ENCODE measurements at places on chromosomes 5 and 9.

DNA sequence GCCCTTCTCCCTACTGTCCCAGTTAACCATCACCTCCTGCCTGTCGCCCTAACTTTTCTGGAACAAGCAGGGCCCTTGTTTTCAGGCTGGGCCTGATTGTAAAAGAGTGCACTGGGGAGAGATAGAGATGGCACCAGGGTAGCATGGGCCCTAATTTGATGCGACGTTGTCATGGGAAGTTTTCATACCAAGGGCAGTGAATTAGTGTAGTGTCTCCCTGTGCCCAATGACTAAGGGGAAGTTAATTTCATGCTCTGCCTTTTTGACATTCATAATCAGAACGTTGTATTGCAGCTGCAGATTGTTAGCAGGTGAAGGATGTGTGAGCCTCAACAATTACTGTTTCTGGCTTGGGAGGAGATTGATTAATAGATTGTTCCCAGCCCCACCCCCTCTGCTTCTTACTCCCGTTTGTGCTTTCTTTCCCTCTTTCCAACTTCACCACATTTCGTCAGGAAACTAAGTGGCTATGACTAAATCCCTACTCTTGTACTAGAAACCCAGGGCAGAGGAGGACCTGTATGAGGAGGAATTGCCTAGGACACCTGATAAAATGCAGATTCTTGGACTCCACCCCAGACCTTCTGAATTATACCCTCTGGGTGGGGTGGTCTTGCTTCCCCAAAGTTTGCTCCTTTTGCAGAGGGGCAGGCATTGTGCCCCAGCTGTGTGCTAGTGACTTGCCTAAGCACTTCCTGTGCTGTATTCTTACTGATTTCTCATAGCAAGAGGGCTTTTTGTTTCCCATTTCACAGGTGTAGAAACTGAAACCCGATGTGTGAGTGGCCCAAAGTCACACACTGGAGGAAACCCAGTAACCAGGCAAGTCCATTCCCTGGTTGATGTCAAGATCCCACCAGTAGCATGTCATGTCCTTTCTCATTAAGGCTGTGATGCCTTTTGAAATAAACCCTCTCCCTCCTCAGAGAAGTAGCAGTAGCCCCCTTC is 56.3 kb downstream of the DAB2IP start:
- DNase-seq = no peak

GRCh38 chr5:12323637-12324229 is 419.5 kb upstream of the CTNND2 start:
- DNase-seq = no peak

- no peak for DNase-seq
Measured at GRCh38 chr5:5350101-5350500, 72.4 kb upstream of the ICE1 start.

DNA sequence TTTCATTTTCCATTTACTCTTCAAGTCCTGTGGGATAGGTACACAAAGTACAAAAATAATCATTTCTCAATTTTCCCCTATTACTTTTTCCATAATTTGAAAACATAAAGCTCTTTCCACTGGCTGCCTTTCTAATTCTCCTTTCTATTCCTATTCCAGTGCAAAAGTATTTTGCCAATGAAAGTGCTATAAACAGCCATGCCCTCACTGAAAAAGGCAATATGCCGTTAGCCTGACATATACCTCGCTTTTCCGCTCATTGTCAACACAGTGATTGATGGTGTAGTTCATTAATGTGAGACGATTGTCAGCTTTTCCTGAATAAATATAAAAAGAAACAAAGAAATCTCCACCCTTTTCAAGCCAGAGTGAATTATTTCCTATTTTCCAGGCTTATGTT is 97.5 kb downstream of the EBF1 start:
- DNase-seq = no peak

DNA sequence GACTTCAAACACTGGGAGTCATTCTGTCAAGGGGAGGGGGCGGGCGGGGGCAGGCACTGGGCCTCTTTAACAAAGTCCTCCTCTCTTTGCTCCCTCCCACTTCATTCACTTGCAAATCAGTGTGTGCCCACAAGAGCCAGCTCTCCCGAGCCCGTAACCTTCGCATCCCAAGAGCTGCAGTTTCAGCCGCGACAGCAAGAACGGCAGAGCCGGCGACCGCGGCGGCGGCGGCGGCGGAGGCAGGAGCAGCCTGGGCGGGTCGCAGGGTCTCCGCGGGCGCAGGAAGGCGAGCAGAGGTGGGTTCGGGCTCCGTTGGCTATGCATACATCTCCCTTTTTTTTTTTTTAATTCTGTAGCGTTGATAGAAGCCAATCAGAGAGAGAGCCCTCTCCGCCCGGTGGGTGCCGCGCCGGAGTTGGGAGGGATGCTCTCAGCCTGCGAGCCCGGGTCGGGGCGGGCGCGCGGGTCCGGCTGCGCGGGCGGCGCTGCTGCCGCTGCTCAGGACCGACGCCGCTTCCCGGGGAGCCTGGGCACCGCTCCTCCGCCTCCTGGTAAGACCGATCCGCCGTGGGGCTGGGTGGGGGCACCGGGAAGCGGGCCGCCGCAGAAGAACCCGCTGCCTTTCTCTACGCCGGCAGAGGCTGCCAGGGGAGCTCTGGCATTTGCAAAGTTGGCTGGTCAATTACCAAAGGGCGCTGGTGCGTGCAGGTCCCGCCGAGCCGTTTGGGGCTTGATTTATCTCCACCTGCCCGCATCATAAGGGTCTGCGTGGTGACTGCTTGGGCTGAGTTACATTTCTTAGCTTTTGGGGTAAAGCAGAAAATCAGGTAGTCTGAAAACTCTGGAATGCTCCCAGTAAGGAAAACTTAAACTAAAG is at the start of gene CDH6:
CDH6 (plus strand) TSS at position 96 of the 877 bp plus-strand sequence. CDS start 73,788 bp downstream, outside the sequence.
- no peak for DNase-seq

GRCh38 chr5:73994963-73995362 is 369.0 kb downstream of the ARHGEF28 start:
- DNase-seq = no peak

DNA sequence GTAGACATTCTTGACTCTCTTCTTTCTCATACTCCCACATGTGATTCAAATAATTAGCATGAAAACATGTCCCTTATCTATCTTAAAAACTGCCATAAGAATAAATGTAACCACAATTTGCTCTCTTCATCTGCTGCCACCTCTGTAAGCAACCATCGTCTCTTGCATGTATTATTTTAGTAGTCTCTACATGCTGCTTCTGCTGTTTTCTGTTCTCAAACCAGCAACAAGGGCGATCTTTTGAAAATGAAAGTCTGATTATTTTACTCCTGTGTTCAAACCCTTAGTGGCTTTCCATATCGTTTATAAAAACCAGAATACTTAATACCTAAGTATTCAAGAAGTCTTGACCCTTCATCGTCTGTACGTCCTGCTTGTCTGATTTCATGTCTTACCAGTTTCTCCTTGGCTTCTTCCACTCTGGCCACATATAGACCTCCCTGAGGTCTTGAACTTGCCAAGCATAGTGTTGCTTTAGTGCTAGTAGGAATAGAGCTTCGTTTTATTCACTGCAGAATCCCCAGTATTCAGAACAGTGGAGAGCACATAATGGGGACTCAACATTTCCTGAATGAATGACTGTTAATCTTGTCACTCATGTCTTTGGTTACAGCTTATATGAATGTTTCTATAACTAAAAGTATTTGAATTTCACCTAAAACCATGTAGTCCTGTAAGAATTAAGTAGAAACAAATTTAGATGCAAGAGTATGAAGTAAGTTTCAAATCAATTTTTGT is 10.6 kb downstream of the CDC42SE2 start:
- no peak for DNase-seq

DNA sequence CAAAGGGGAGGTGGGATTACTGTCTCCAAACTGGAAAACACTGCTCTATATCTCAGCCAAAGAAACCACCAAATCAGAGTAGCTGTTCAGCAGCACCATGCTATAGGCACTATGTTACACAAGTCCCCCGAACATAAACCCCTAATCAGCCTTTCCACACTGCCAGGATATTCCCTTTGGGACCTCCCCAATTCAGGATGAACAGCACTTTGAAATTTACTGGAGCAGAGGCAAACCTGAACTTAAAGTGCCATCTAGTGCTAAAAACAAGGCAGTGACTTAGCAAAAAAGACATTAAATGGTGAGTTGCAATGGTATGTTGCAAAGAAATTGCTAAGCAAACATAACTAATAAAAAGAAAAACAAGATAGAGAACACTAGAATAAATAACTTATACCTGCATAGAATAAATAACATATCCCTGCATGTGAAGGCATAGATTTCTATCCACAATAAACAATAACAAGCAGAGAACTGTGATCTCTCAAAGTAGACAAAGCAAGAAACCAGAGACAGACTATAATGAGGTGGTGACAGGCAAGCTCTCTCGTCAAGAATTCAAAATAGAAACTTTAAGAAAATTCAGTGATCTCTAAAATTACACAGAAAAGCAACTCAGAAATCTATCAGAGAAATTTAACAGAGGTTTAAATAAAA is 584.4 kb upstream of the ACO1 start:
- no peak for DNase-seq

Measured in activated T-helper 1 cell treated with anti-CD3 and anti-CD28 coated beads, Interleukin-2, amount 50 U/mL, for 16 hours (primary cell).